A549 treated with DMSO at 1 μM for 4 hours (cell line): ENCODE measurements at places on chromosomes 3 and 15. TPM values are rescaled to one million over a fixed set of nuclear protein-coding genes. Genes with fewer than 3 reads are reported as not detected.

ESYT3 gene
- total RNA-seq = 0.56 to 1.0 TPM (median 0.78 TPM) in 5 replicates

IFT122 gene
- 11.8 to 14.5 TPM (median 13.5 TPM) in 5 replicates for total RNA-seq

HES1 gene
- total RNA-seq = 12.0 to 14.9 TPM (median 14.1 TPM) in 5 replicates

COL6A5 gene
- total RNA-seq = not detected in 5 replicates

ABCF3 gene
- total RNA-seq = 32.6 to 37.7 TPM (median 33.9 TPM) in 5 replicates

TMEM108 gene
- not detected in 5 replicates for total RNA-seq

CHRM5 gene
- 0.05 TPM in 1 of 5 replicates, not detected in the others for total RNA-seq
